ENCODE measurements at places on chromosomes 6 and 20.

GRCh38 chr6:165621940-165622339 lies 41.1 kb downstream of the PDE10A start:
- DNase-seq, result no peak

DNA sequence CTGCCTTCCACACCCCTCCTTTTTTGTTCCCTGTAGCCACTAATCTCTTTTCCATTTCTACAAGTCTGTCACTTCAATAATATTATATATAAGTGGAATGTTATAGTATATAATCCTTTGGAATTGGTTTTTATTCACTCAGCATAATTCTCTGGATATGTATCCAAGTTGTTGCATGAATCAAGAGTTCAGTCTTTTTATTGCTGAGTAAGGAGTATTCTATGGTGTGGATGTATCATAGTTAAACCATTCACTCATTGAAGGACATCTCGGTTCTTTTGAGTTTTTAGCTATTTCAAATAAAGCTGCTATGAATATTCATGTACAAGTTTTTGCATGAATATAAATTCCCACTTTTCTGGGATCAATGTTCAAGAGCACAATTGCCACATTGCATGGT lies 69.5 kb upstream of the TASP1 start:
- DNase-seq, result no peak

DNA sequence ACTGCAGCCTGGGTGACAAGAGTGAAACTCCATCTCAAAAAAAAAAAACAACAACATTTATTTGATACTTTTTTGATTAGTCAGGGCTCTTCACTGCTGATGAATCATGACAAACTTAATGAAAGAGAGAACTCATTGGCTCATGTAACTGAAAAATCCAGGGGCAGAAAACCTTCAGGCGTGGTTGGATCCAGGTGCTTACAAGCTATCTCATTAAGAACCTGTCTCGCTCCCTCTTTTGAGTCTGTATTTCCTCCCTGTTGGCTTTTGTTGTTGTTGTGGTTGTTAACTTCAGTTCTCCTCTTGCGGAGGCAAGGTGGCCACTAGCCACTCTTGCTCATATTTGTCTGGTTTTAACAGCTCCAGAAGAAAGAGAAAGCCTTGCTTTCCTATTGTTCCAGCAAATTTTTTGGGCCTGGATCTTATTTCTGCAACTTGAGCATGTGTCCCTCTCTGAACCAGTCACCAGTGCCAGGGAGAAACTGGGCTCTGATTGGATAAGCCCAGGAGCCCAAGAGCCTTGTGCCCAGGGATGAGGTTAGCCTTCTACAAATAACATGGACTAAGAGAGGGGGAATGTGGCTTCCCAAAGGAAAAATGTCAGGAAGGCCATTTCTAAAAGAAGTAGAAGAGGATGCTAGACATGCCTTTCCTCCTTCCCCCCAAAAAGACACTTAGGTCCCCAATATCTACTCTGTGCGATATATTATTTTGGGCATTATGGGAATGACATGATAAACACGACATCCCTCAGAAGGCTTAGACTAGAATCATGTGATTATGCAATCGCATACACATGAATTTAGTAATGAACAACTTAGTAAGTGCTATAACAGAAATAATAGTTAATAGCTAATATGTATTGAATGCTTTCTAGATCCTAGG lies 64.5 kb downstream of the PHACTR2 start:
- no peak for DNase-seq

DNA sequence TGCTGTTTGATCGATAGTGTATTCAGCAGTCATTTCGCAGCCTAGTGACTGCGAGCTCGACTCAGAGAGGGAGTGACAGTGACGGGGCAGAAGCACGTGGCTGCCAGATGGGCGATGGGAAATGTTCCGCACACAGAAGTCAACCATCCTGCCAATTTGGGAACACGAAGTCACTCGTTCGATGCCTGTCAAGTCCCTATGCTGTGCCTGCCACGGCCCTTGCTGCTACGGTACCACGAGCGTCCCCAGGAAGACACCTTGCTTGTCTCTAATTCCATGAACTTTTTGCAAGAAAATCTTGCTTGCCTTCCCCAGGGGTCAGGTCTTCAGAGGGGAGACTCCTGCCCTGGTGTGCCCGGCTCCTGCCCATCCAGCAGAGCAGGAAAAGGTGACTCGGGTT lies 17.0 kb upstream of the STX16 start:
- no peak for DNase-seq

DNA sequence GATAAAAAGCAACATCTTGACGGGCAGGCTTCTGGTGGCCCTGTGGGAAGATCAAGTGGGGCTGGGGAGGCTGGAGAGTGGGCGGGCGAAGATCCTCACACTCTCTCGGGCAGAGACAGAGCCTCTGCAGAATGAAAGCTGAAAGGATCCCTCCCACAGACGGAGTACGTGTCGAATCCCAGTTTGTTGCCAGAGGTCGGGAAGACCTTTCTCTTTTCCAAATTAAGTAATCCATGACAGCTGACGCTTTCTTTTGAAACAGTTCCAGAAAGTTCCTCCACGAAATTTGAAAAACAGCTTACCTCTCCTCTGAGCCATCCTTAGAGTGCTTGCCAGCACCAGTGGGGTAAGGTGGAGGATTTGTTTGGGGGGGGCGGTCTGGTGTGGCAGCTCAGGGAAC lies 155.6 kb upstream of the SMLR1 start:
- no peak for DNase-seq

GRCh38 chr20:51450221-51450712 lies 92.3 kb downstream of the NFATC2 start:
- DNase-seq, result no peak

- DNase-seq, result no peak
These were observed 170.6 kb downstream of the IBTK start for GRCh38 chr6:82076916-82077315.

DNA sequence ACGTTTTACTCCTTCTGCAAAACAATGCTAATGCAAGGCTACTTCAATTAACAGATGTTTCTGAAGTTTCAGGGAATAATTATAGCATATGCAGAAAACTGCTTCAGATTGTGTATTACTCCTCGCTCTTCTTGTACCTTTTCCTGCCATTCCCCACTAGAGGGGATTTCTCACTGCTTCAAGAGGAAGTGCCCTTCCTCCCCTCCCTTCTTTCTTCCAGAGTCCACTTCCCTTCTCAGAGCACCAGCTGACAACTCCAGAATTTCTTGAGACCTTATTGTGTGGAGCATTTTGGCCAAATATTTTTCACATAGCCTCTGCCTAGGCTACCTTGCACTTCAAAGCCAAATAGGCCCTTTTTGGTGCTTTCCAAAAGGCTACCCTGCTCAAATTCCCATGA lies 12.7 kb upstream of the MCUR1 start:
- DNase-seq, result no peak

DNA sequence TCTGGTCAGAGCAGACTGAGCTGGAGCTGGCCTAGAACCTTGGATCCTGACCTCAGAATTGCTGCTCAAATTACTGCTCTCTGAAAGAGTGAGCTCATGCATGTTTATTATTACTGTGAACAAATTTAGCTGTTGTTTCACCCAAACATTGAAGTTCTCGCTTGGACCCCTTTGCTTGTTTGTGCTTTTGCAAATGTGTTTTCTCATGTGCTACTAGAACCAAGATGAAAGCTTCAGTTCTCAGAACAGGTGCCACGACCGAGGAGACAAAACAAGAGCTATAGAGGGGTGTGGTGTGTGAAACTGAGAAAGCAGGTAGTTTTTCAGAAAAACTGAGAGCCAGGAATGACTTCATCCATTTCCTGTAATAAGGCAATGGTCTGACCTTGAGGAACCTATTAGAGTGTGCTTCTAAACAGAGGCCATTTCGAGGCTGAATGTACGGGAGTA lies 50.0 kb upstream of the ESR1 start:
- no peak for DNase-seq

DNA sequence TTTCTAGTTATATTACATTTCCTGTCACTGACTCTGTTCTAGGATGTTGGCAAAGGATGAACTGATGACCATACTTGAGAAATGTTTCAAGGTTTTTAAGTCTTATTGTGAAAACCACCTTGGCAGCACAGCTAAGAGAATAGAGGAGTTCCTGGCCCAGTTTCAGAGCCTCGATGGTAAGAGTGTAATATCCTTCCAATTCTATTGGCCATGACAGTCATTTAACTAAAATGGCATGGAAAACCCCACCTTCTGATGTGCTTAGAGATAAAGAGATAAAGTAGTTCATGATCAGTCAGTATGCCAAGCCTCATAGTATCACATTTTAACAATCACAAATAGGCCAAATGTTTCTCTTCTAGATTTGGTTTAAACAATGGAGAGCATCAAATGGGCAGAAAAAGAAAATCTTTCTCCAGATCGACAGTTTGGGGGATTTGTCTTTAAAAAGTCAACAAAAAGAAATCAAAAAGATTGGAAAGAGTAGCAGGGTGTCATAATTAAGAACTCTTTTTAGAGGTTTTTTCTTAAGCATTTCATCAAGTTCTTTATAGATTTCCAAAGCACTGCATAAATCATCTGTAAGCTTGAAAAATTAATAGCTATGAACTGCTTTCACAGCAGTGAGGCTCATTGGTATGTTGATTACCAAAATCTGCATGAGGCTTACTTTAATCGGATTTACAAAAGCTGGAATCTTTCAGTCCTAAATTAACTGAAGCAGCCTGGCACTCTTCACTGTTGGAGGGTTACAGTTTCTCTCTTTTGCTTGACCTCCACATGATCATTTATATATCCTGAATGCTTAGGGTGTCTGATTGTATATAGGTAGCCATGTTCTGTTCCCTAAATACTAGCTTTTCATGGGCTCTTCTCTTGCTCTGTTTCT lies 48.7 kb downstream of the AKIRIN2 start:
- no peak for DNase-seq

- DNase-seq, result no peak
These were observed 335.5 kb downstream of the GJA1 start for GRCh38 chr6:121770943-121771342.

GRCh38 chr6:43009124-43009523 lies 4.6 kb downstream of the MEA1 start:
- no peak for DNase-seq

GRCh38 chr6:102742028-102742427 lies 1348.5 kb downstream of the GRIK2 start:
- DNase-seq, result no peak

DNA sequence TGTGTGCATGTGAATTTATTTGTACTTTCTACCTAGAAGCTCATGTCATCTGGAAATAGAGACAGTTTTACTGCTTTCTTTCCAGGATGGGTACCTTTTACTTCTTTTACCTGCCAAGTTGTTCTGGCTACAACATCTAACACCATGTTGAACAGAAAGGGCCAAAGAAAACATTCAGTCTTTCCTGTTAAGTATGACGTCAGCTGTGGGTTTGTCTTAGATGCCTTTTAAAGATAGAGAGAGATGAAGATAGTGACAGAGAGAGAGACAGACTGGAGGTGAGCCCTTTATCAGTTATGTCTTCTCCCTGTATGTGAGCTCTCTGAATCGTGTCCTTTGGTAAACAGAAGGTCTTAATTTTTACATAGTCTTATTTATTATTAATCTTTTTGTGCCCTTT lies 3.4 kb upstream of the DACT2 start:
- DNase-seq, result no peak

- no peak for DNase-seq
These were observed 79.1 kb downstream of the RPP40 start for GRCh38 chr6:4924661-4925271.

GRCh38 chr20:38859070-38859690 lies 53.7 kb downstream of the PPP1R16B start:
- no peak for DNase-seq

DNA sequence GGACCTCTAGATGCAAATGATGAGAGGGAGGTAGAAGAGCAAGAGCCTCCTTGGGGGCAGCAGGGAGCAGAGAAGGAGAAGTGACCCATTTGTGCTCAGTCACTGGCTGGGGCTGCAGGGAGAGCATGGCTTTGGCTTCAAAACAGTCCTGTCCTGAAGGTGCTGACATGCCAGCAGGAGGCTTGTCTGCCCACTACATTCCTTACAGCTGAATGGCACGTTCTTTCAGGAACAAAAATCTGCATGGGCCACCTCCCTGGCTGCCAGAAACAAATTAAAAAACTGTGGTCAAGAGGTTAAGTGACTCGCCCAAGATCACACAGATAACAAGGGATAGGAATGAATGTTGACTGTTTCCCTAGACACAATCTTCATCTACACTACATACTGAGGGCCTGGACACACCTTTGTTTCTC lies 188.8 kb downstream of the HIVEP2 start:
- no peak for DNase-seq

- peak; percentile 16 for DNase-seq
These were observed 159.7 kb upstream of the RPS6KA2 start for GRCh38 chr6:166786704-166787293.

- DNase-seq, result no peak
These were observed 406.3 kb upstream of the RUNX2 start for GRCh38 chr6:44921798-44922197.

- DNase-seq, result no peak
These were observed 338.9 kb downstream of the QKI start for GRCh38 chr6:163753430-163753829.

DNA sequence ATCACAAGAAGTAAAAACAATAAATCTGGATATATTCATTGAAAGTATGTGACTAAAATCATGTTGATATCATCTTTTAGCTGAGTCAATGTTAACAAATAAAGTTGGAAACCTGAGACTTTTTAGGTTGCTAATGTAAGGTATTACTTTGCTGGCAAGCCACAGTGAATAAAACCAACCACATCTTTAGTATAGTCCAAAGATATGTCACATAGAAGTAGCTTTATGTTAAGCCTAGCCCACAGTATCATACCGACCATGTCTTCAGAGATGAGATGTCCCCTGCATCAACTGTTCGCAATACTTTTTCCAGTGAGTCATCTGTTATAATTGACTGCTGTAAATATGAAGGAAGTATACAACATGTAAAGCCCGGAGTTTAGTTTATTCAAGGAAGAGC lies 107.6 kb upstream of the MCHR2 start:
- DNase-seq, result no peak

DNA sequence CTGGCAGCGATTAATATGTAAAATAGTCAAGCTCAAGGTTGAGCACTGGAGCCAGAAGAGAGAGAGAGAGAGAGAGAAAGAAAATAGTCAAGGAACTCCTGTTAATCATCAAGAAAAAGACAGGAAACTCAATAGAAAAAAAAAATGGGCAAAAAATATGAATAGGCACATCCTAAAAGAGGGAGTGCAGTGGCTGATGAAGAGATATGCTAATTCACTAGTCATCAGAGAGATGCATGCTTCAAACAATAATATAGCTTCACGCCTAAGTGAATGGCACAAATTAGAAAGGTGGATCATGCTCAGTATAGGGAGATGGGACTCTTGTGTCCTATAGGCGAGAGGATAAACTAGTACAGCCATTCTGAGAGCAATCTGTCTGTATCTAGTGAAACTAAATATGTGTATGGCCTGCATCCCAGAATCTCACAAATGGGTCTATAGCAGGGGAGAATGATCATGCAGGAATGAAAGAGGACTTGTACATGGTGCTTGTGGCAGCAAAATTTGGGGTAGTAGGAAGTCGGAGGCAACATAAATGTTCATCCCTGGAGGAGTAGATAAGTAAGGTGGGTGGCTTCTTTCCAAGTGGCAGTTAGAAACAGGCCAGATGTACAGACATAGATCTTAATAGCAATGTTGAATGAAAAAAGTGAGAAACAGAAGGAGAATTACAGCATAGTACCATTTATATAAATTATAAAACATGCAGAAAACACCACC lies 176.8 kb downstream of the VEGFA start:
- no peak for DNase-seq

GRCh38 chr6:89818977-89819335 lies 638 bp downstream of the MDN1 start:
- DNase-seq, result no peak

- DNase-seq, result no peak
These were observed 3.5 kb downstream of the TFAP2A start for GRCh38 chr6:10411131-10411970.

All from stimulated activated CD4-positive, alpha-beta T cell treated with anti-CD3 and anti-CD28 coated beads, TNF-alpha, amount 100 ng/mL, for 24 hours (primary cell).